ENCODE measurements at places on chromosomes 3 and 15.

DNA sequence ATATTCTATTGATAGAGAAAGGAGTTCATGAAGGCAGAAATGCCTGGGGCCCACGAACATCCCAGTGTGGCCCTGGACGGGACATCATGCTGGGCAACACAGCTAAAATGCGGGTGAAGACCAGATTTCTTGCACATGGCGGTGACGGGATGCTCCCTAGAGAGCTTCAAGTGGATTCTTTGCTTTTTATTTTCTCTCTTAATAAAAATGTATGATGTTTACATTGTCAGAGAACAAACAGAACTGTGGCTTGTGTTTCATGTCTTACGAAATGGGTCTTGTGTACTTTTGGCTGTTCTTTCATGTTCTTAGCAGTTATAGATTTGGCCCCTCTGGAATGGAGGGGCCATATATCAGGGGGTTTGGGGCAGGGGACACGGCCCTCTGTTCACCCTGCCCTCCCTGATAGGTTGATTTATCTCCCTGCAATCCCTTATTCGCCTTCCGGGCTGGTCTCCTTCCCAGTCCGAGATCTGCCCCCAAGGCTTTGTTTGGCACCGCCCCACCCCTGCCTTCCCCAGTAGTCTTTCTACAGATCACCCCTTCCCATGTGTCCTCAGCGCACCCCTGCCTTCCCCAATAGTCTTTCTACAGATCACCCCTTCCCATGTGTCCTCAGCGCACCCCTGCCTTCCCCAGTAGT lies 68.7 kb upstream of the CGNL1 start:
- DNase-seq: no peak

- no peak for DNase-seq
Observed at GRCh38 chr15:74906067-74906449, 593 bp downstream of the FAM219B start.

- no peak for DNase-seq
Observed at GRCh38 chr3:186307594-186308221, 54.3 kb downstream of the DGKG start.

DNA sequence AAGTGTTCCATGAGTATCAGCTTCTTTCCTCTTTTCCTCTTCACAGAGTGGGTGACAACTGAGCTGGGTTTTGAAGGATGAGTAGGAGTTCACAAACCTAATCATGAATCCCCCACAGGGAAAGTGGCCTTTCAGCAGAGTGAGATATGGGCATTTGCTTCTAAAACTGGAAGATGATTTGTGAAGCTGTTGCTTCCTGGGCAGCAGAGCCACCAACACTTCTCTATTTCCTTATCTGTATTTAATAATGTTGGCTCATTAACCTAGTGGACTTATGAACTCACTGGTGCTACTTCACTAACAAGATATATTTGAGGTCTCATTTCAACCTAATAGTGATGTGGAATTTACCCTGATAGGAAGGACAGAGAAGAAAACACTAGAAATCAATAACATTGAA lies 152.8 kb downstream of the SYNPR start:
- no peak for DNase-seq

GRCh38 chr3:127692501-127693335 lies 20.0 kb downstream of the ABTB1 start:
- no peak for DNase-seq

- no peak for DNase-seq
Observed at GRCh38 chr15:70437882-70438451, 325.4 kb downstream of the UACA start.

- no peak for DNase-seq
Observed at GRCh38 chr15:79339588-79340314, 28.8 kb downstream of the TMED3 start.

DNA sequence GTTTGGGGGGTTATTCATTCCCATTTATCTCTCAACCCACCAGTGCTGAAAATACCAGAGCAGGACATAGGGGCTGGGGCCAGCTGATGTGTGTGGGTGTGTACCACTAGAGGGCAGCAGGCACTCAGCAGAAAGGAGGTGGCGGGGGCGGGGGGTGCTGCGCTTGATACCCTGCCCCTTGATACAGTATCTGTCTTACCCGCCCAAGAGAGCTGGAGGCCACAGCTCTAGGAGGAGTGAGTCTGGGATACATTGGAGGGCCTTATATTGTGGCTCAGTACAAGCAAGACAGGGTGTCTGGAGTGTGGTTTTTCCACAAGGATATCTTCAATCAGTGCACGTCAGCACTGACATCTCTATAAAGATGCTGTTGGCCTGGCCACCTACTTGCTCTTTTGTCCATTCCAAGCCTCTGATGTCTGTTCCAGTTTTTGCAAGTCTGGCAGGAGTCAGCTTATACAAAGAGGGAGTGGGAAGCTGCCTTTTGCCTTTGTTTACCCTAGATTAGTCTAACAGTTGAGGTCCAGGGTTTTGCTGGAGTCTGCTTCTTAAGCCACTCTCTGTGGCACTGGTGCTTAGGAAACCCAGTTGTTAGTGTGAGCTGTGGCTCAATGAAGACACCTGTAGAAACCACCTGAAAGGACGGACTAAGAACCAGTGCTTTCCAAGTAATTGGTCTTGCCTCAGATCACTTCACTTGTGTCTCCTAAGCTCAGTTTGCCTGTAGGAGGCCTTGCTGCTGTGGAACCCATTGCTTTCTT lies 1.5 kb upstream of the RBM15B start:
- DNase-seq: peak; percentile 59

DNA sequence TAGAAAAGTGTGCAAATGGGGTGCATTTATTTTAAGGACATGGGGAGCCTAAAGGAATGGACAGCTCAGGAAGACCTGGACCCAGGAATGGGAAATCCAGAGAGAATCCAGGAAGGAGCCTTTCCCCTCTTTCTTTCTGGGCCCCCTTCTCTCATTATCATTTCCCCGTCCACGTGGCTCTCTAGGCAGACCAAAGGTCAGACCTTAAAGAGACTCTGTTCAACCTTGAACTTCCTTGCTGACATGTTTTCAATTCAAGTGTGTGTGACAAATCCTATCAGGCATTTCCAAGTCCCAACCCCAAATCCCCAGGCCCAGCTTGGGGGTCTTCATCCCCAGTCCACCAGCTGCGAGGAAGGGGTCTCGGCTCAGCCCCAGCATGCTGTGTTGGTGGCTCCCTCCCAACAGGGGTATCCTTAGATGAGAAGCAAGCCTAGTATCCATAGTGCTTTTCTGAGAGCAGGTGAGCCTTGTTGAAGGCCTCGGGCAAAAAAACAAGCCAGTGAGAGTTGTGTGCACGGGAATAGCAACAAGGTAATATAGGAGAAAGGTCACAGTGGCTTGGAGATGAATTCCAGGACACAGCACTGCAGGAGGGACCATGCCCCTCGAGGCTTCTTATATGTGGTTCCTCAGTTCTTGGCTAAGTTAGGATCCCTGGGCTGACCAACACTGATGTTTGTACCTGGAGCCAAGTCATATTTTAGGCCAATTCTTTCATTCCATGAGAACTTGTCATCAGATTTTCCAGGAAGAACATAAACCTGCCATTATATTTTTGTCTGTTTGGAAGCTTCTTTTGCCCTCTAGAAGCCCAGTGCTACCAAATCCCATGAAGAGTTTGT lies 130.0 kb downstream of the ASB7 start:
- DNase-seq: no peak

DNA sequence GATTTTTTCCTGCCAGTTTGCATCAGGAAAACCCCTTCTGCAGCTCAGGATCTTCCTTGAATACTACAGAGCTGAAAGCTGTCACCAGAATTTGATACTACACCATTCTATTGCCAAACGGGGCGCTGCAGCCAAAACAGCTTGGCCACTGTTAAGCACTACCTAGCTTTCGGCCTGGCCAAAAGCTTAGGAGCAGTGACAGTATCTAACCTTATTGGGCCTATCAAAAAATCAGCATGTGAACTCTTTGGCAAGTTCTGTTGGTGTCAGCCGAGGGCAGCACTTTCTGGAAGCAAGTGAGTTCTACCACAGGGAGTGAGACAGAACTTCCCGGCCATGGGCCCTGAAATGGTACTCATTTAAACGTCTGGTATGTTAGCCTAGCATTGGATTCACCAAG lies 16.1 kb upstream of the GYG1 start:
- no peak for DNase-seq

GRCh38 chr3:42751609-42752008 lies 21.4 kb downstream of the CCDC13 start:
- no peak for DNase-seq

GRCh38 chr15:39777496-39777895 lies 5.1 kb downstream of the FSIP1 start:
- DNase-seq: no peak

GRCh38 chr3:126056681-126057500 lies 27.0 kb downstream of the SLC41A3 start:
- no peak for DNase-seq

- DNase-seq: no peak
Observed at GRCh38 chr3:49840388-49840787, 16.0 kb downstream of the TRAIP start.

GRCh38 chr3:158127250-158128219 lies 17.6 kb downstream of the RSRC1 start:
- DNase-seq: no peak

GRCh38 chr3:11115548-11115947 lies 38.7 kb upstream of the HRH1 start:
- DNase-seq: no peak

GRCh38 chr15:56587686-56588085 lies 122.7 kb upstream of the MNS1 start:
- no peak for DNase-seq

- DNase-seq: no peak
Observed at GRCh38 chr3:4581124-4581424, 87.9 kb downstream of the ITPR1 start.
